ENCODE measurements at places on chromosomes 7 and 10.

GRCh38 chr7:83610649-83611304, 38.2 kb downstream of the SEMA3E start:
- no peak for DNase-seq

DNA sequence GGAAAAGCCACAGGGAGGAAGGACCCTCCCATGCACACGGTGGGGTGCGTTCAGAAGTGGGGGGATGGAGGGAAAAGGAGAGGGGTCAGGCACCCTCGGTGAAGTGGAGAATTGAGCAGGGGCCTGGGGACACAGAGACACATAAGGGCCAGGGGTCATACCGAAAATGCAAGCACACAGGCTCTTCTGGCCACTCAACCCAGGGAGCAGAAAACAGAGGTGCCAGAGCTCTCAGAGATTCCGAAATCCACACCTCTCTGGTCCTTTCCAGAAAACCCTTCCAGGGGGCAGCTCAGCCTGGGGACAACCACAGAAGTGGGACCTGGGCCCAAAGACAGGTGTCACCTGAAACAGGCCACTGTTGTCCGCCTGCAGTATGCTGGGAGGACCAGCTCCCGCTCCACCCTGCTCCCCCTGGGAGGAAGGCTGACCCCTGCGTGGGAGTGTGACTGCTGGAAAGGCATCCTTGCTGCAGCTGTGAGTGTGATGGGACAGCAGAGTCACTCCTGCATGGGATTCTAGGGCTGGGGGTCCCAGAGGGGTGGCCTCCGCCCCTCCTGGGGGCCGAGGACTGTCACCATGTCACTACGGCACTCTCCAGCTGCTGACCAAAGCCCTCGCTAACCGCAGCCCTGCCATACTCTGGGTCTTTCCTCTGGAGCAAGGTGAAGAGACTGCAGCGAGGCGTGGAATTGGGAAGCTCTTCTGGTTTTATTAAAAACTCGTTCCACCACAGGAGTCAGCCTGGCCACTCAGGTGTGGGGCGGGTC, 63.1 kb downstream of the TMEM209 start:
- DNase-seq, result no peak

- no peak for DNase-seq
Measured at GRCh38 chr10:109159351-109159750, 764.0 kb downstream of the XPNPEP1 start.

- DNase-seq, result no peak
Measured at GRCh38 chr10:104472957-104473745, 119.5 kb downstream of the CFAP58 start.

DNA sequence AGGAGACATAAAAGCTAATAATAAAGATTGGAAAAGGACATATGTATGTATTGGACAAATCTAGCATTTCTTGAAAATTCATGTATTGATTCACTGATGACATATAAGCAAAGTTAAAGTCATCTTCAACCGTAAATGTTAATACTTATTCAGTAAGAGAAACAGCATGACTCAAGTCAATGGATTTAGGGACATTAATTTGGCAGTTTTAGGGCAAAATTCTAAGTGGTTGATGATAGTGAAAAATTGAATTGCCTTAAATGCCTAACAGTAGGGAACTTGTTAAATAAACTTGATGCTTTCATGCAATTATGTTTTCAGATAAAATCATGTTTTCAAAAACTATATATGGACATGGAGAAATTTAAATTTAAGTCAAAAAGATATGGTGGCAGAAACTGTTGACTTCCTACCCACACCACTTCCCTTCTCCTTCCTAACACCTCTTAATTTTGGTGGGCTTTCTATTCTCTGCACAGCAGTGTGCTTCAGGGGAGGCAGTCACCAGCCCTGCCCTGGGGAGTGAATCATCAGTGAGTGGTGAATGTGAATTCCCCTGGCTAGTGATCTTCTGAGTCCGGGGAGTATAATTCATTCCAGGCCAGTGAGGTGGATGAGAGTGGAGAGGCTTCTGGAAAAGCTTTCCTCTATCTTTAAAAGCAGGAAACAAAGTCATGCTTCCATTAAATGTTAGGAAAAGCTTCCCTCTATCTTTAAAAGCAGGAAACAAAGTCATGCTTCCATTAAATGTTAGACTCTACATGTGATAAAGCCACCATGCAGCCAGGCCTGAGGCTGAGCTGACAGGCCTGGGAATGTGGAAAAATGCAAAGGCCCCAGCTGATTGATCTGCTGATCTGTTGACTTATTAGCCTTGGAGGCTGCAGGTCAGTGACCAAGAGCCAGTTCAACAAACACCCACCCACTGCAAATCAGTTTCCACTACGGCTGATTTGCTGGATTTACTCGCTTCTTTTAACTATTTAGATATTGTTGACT, 25.2 kb upstream of the ITGB1 start:
- no peak for DNase-seq

- DNase-seq, result no peak
Measured at GRCh38 chr7:155589001-155589980, 42.9 kb upstream of the CNPY1 start.

DNA sequence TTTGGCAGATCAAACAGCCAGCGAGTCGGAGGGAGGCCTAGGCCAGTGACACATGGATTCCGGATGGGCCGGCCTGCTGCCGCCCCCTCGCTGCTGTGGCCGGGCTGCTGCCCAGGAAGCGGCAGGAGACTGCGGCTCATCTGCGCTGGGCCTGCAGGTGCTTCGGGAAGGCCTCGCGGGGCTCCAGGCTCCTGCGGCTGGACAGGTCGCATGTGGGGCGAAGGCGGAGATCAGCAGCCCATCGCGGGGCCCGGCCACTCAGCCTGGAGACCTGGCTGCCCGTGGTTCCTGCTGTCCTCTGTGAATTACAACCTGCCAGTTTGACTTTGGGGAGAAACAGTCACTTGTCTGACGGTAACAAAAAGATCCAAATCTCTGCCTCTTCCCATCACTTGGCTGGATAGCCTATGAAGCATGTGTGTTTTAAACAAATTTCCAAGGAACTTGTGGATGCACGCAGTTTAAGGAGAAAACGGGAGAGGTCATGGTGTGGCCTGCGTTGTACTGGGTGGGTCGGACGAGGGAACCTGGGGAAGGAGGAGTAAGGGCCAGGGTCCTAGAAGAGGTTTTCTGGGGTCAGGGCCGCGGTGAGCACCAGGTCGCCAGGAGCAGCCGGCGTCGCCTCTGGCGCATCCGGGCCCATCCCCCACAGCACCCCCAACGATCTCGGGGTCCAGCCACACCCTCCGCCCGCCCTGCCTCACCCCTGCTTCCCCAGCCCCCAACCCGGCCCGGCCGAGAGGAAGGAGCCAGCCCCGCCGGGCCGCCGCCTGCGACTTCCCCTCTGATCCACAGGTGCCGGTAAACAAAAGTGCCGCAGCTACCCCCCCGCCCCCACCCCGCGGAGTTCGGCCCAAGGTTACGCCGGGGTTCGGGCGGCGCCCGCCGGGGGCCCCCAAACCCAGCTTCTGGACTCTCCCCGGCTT, 1.6 kb downstream of the SPOCK2 start:
- no peak for DNase-seq

DNA sequence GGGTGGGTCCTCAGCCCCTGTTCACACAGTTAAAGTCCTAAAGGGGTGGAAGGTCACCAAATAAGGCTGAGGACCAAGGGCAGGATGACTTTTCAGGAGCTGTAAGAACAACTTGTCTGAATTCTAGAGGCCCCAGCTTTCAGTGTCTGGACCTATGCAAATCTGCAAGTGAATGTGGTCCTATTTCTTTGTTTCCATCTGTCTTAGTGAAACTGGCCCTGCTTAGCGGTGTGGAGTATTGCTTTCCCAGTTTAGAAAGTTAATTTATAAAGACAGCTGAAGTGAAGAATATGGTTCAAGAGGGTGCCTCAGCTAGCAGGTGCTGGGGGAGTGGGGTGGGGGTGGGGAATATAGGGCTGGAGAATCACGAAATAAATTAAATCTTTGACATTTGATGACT, 40.1 kb downstream of the HHEX start:
- no peak for DNase-seq

DNA sequence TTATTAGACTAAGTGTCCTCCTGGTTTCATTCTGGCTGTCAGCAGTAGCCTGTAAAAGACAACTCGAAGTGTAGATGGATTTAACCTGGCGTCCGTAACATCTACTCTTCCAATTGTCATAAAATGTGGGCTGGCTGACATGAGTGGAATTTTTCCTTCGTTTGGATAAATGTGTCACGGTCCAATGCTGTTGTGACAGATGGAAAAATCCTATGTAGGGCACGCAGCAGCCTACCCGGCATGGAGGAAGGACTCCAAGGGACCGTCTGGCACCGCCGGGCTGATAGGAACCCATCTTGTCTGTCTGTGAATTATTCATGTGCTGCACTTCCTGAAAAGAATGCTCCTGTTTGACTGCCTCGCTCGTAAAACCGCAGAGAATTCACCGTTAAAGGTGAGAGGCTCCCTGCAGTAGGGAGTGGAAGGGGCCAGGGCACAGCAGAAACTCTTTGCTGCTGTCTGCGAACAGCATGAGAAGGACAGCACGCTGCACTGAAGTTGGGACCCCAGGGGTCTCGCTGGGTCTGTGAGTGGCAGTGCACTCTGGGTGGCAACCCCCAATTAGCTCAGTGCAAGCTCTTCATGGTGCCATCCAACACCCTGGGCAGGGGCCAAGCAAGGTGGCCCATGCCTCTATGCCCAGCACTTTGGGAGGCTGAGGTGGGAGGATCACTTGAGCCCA, 1.6 kb upstream of the ORAI2 start:
- DNase-seq, result peak; percentile 66

- peak; percentile 42 for DNase-seq
Measured at GRCh38 chr10:13658264-13658663, 71.5 kb downstream of the PRPF18 start.

GRCh38 chr7:19674266-19674960, 34.4 kb downstream of the POLR1F start:
- DNase-seq, result no peak

- no peak for DNase-seq
Measured at GRCh38 chr7:12601302-12601869, 30.9 kb downstream of the SCIN start.

- peak; percentile 10 for DNase-seq
Measured at GRCh38 chr10:94630017-94630688, 53.4 kb upstream of the CYP2C18 start.

DNA sequence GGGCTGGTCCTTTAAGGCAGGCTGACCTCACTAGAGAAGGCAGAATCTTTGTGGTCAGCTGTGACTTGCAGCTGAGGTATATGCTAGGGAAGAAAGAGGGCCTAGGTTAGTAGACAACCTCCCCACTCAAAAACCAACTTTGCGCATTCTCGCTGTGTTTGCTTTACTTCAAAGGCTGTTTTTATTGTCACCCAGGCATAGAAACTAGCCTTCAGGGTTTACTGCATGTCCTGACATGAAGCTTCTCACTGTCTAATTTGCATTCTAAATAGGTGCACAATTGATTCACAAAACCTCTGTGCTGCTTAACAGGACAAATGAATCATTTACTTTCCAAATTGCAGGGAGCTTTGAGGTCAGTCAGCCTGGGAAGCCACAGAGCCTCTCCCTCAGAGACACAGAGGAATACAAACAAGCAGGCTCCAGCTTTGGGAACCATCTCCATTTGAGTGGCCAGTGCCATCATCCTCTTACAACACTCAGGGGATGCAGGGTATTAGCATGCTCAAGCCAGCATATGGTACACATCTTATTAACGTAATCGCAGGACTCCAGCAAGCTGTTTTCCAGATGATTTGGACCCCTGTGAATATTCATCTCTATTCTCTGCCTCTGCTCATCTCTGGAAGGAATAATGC, 596.4 kb upstream of the GHITM start:
- no peak for DNase-seq

DNA sequence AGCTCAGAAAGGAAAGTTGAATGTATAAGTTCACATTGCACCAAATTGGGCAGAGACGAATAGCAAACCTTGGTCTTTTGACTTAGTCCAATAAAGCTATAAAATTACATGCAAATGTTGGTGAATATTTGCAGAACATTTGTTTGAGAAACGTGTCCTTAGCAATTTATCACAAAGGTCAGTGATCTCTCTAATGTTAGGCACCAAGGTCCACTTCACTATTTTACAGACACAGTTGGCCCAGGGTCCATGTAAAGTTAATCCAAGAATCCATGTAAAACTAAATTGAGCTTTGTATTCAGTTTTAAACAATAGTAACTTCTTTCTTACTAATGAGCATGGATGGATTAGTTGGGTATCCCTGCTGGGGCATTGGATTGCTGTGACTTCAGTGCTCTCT, 617.7 kb downstream of the NRG3 start:
- no peak for DNase-seq

GRCh38 chr10:133260895-133261725, 15.6 kb downstream of the ADAM8 start:
- DNase-seq, result peak; percentile 43

DNA sequence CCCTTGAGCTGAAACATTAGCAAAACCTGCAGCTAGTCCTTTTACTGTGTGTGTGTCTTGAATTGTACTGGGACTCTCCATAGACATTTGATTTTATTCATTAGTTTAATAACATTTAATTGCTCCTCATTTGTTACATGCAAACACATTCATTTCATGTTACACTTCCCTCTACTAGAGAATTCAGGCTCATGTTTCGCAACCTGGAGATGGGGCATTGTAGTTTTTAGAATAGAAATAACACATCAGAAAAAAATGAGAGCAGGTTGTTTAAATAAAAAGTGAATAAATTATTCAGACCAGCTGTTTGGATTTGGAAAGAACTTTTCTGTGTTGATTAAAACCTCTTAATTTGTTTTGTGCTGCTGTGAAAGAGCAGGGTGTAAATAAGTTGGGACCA, 243.9 kb downstream of the ETV1 start:
- DNase-seq, result no peak

DNA sequence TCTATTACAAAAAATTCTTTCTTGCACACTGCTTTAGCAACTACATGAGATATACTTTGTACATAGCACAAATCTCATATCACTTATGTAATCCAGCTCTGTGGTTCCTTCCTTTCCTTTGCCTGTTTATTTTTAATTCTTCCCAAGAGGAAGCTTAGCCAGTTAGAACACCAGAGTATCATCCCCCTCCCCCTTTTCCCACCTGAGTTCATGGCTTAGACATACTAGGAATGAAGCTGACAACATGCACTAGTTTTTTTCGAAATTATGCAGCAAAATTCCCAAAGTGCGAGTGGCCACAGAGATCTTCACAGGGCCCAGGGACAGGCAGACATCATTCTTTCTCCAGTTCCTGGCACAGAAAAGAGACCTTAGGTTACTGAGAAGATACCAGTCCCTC, 17.8 kb downstream of the CAV1 start:
- no peak for DNase-seq

DNA sequence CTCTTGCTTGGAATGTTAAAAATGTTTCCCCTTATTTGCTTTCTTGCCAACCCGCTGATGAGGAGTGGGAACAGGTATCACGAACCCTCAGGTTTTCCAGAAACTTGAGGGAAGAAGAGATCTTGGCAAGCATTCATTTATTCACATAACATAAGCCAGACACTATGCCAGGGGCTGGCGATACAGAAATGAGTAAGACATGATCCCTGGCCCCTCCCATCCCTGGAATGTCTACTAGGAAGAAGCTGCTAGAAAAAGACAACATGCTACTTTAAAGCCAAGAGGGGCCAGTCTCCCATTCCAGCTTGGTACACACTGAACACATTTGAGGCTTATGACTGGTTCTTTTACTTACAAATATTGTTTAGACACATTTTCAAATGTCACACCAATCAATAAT, 26.4 kb downstream of the SLC35B4 start:
- DNase-seq, result no peak

- DNase-seq, result no peak
Measured at GRCh38 chr10:130234171-130234965, 98.2 kb downstream of the GLRX3 start.

GRCh38 chr10:107826171-107826570, 661.7 kb upstream of the SORCS1 start:
- no peak for DNase-seq

GRCh38 chr7:28615091-28615490, 202.8 kb downstream of the CREB5 start:
- DNase-seq, result peak; percentile 43
